Glomerular endothelial cell (primary cell): ENCODE measurements at places on chromosomes 1 and 21. TPM values are rescaled to one million over a fixed set of nuclear protein-coding genes. Genes with fewer than 3 reads are reported as not detected.

Gene MCOLN3
- not detected in 2 replicates for total RNA-seq

Gene UQCRHL
- 0.76 and 2.3 TPM in 2 replicates for total RNA-seq

Gene CATSPERE
- total RNA-seq, result 0.58 and 2.3 TPM in 2 replicates

Gene ZNF684
- 1.7 and 2.0 TPM in 2 replicates for total RNA-seq

Gene TMPRSS15
- total RNA-seq, result not detected in 2 replicates

Gene ADAM30
- not detected in 2 replicates for total RNA-seq

Gene CFHR4
- total RNA-seq, result not detected in 2 replicates

Gene CELA3B
- not detected in 2 replicates for total RNA-seq

Gene KRTAP7-1
- total RNA-seq, result not detected in 2 replicates

Gene PCAT6
- total RNA-seq, result 6.0 TPM in 1 of 2 replicates, not detected in the other

Gene PTPN7
- 1.2 TPM in 1 of 2 replicates, not detected in the other for total RNA-seq

Gene HCRTR1
- 0.58 and 1.3 TPM in 2 replicates for total RNA-seq

Gene GJA8
- total RNA-seq, result not detected in 2 replicates

Gene NEXN
- 3.9 and 7.9 TPM in 2 replicates for total RNA-seq

Gene SLAMF1
- total RNA-seq, result not detected in 2 replicates

Gene OR2L3
- total RNA-seq, result not detected in 2 replicates

Gene PARP1
- 87.4 and 99.4 TPM in 2 replicates for total RNA-seq

Gene BLACAT1
- total RNA-seq, result not detected in 2 replicates

Gene AUNIP
- total RNA-seq, result 0.68 and 1.6 TPM in 2 replicates

Gene DOP1B
- 11.7 and 29.8 TPM in 2 replicates for total RNA-seq

Gene TMEM81
- total RNA-seq, result 0.39 and 2.3 TPM in 2 replicates
